HT-29 (cell line): ENCODE measurements at places on chromosomes 3 and 15.

DNA sequence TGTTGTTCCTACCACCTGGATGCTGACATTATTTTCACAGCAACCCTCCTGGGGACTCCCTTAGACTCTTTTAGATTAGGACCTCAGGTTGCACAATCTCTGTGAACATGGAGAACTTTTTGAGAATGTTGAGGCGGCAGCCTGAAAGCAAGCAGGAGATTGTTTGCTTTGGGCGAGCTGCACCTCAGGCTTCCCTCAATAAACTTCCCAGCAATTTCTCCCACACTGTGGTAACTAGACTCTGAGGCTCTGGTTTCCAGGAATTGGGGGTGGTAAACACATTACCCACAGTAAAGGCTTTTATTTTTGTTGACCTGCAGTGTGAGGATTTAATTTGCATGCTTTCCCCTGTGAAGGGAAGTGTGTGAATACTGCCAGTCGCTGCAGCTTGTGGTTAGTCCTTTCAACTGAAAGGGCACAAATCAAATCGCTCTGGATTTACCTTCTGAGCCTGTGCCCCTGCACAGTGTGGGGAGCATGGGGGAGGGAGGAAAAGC, 35.2 kb upstream of the SIAH2 start:
- no peak for DNase-seq

GRCh38 chr15:29904757-29905417, 82.6 kb upstream of the TJP1 start:
- no peak for DNase-seq

GRCh38 chr3:134460965-134461364, 24.8 kb downstream of the ANAPC13 start:
- DNase-seq = no peak

- DNase-seq = no peak
Measured at GRCh38 chr3:106813742-106814141, 563.5 kb upstream of the CCDC54 start.

DNA sequence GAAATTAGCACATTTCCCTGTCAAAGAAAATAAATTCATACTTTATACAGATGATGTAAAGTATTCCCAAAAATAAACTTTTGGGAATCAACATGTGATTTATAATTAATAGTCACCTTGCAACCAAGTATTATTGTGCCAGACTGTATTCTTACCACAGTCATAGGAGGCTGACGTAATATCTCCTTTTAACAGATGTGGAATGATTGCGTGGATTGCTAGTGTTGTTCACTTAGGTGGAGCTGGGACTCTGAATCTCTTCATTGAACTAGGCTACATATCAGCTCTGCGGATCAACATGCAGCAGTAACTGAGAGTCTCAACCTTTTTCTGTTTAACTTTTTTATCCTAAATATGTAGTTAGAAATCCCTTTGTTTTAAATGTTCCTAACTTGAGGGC, 37.2 kb downstream of the PXK start:
- no peak for DNase-seq

DNA sequence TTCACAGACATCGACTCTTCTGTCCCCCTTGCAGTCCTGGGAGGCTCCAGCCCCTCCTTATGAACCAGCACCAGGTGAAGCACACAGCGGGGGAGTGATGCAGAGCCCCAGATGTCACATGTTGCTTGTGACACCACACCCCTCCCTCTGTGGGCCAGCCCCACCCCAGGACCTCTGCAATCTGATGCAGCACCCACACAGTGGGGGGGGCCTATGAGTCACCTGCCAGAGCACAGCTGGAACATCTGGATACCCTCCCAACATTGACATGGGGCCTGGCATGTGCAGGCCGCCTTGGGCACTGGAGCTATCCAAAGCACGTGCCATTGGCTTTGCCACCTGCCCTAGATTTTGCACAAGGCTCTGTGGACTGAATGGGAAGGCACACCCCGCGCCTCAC, 70.5 kb downstream of the FEM1B start:
- no peak for DNase-seq

DNA sequence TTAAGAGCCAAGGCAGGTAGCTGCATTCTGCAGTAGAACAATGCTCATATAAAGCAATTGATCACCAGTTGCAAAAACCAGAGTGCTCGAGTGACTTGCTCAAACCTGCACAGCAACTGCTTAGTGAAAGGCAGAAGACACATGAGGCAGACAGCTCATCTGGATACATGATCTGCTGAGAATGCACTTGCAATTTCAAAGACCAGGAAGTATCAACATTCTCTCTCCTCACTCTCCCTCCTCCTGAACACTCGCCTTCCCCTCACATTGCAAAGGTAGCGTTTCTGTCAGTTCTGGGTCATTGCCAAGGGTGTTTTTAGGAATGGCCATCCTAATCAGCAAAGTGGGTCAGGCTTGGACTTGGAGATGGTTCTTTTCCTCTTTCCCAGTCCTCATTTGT, 61.0 kb downstream of the BFSP2 start:
- DNase-seq = no peak

- DNase-seq = no peak
Measured at GRCh38 chr3:180700941-180701340, 21.7 kb upstream of the CCDC39 start.

GRCh38 chr3:128569756-128570155, 76.8 kb upstream of the GATA2 start:
- no peak for DNase-seq

DNA sequence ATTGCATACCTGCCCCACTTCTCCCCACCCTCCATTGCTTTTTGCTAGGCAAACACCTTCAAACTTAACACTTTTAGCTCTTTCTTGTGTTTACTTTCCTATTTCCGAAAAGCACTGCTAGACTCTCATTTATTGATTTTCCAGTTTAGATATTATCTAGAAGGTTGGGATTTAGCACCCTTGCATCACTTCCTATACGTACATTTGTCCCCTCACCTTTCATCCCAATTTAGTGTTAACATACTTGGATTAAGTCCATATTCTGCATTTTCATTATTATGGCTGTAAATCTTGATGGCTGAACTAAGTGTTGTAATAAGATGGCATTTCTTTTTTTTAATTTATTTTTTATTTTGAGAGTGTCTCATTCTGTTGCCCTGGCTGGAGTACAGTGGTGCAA, 39.5 kb downstream of the GOLGA6L10 start:
- DNase-seq = no peak

GRCh38 chr3:165446555-165446954, 250.4 kb upstream of the SLITRK3 start:
- DNase-seq = no peak

GRCh38 chr3:44584646-44585501, at the start of gene ZNF660:
Gene ZNF660, plus strand, starts transcription at chr3:44584964. Its CDS starts 9,230 bp downstream, at chr3:44594194.
- DNase-seq = no peak

GRCh38 chr3:115099986-115100571, 47.0 kb downstream of the ZBTB20 start:
- DNase-seq = peak; percentile 33

GRCh38 chr3:134409041-134409440, 34.8 kb upstream of the AMOTL2 start:
- DNase-seq = no peak

GRCh38 chr3:61685755-61686154, 124.4 kb downstream of the PTPRG start:
- no peak for DNase-seq

GRCh38 chr3:186605078-186605477, 7.8 kb upstream of the AHSG start:
- no peak for DNase-seq

DNA sequence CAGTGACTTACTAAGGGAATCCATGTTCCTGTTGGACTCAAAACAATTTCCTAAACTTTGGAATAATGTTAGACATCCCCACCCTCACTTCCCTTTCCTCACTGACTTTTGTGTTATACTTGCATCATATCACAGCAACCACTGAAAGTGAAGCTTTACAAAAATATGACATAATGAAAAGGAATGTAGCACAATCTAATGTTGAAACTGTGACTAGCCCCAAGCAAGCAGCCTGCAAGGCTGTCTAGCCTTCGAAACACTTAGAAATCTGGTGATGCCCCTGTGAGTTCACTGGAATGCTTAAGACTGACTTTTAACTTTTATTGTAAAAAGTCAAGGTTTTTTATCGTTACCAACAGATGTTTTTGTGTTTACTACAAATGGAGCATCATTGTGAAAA, 203.7 kb upstream of the ZNF385D start:
- DNase-seq = no peak

- DNase-seq = peak; percentile 20
Measured at GRCh38 chr3:115788921-115789470, 165.7 kb downstream of the GAP43 start.

DNA sequence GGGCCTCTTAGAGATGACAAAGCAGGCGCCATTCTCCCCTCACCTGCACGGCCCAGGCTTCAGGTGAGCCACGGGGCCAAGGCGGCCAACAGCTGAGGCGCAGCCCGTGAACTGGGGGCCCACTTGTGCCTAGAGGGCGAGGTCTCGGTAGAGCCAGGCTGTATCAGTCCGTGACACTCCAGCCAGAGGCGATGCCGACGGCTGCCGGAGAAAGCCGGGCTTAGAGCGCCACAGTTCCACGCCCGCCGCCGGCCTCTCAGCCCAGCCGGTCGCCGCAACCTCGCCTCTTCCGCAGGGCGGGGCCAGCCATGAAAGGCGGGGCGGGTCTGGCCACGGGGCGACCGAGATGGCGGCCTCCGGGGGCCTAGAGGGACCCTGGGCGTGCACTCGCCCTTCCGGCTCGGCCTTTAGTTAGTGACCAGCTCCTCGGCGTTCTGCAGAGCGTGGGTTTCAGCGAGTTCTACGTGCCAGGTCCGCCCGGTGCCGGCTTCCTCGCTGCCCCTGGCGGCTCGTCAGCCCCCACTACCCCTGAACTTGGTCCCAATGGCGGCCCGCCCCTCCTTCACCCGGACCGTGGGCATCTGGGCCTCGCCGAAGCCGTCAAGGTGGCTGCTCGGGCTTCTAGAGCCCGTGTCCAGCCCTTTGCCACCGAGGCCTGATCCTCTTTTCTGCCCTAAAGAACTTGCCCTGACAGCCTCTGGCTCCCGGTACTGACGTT, at the start of gene ZNF621:
ZNF621 (plus strand) TSS at position 393 of the 718 bp plus-strand sequence. CDS start 881 bp downstream, outside the sequence.
- DNase-seq = peak; percentile 84

GRCh38 chr3:48430708-48431101, 819 bp upstream of the PLXNB1 start:
- DNase-seq = no peak

GRCh38 chr3:160618363-160618762, 53.0 kb upstream of the KPNA4 start:
- DNase-seq = peak; percentile 18

DNA sequence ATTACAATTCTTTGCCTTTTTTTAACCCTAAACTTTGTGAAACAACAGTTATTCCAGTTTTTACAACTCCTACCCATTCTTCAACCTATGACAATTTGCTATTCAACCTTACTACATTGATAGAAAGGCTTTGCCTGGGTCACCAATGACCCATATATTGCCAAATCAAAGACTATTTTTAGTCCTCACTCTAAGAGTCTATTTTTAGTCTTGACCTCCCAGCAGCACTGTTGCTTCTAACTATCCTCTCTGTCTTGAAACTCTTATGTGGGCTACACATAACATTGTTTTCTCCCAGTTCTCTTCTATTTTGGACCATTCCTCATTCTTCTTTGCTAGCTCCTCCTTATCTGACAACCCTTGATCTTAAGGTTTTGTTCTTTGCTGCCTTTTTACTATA, 71.4 kb downstream of the C3orf80 start:
- DNase-seq = no peak

GRCh38 chr3:72317491-72317890, 530.8 kb downstream of the SHQ1 start:
- DNase-seq = no peak

DNA sequence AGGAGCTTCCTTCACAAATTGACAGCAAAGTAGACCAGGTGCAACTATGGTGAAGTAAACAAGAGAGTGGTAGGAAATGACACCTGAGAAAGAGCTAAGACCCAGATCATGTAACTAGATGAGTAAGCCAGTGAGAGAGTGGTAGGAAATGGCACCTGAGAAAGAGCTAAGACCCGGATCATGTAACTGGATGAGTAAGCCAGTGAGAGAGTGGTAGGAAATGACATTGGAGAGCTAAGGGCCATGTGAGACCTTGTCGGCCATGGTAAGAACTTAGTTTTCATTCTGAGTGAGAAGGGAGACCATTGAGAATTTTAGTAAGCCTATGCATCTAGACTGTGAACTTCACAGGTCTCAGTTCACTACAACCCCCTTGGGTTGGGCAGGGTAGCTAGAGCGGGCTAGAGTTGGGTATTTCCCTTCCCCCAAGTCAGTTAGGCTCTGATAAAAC, 5.4 kb upstream of the SENP7 start:
- no peak for DNase-seq

DNA sequence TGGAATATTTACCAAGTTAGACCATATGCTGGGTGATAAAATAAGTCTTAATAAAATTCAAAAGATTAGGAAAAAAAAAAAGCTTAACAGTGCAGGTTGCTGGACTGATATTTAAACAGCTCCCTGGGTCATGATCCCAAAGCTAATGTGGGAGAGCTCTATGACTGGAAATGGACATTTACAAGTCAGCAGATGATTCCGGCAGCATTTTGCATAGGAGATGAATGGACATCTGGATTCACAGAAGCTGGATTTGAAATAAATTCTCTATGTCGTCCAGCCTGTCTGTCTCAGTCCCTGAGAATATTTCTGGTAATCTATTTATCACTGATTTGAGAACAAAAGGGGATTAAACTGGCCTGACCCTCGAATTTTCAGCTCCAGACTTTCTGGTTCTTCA, 52.3 kb upstream of the KLHL25 start:
- DNase-seq = no peak

GRCh38 chr3:190010486-190010885, 110.2 kb downstream of the P3H2 start:
- no peak for DNase-seq

DNA sequence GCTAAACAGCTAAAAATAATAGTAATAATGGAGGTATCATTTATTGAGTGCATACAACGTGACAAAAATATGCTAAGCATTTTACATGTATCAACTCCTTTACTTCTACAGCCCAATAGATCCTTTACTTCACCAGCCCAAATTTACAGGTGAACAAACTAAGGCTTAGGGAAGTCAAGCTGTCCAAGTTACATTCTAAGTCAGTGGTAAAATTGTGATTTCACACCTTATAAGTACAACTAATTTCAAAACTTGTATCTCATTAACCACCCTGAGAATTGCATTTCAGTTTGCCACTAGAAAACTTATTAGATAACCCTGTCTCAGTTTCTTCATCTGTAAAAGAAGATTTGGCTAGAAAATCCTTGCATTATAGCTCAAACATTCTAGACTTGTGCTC, 10.7 kb downstream of the SLC33A1 start:
- no peak for DNase-seq

DNA sequence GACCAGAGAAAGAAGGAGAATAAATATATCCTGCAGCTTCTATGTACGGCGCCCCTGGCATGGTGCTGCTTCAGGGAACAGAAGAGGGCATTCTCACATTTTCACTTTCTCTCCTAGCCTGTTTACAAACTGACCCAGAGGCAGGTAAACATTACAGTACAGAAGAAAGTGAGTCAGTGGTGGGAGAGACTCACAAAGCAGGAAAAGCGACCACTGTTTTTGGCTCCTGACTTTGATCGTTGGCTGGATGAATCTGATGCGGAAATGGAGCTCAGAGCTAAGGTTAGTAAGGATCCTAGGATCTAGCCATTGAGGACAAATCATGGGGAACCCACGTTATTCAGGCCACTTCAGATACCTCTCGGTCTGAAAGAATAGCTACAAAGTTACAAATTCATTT, 26.4 kb downstream of the HACD3 start:
- no peak for DNase-seq
